Psoas muscle (tissue), 8 donors: ENCODE measurements at places on chromosomes 13 and 19.

GRCh38 chr13:49641801-49642291, 13.5 kb downstream of the ARL11 start:
- H3K4me1 ChIP-seq, result no peaks in the 10 kb centered on the region
- no peaks in the 10 kb centered on the region for H3K36me3 ChIP-seq
- no peak overlapping the region for H3K27ac ChIP-seq
- peak; percentile 61 for DNase-seq
- H3K27me3 ChIP-seq, result no peaks in the 10 kb centered on the region

GRCh38 chr13:91805605-91806004, 407.2 kb downstream of the GPC5 start:
- H3K27me3 ChIP-seq, result no peaks in the 10 kb centered on the region
- H3K36me3 ChIP-seq, result no peaks in the 10 kb centered on the region
- H3K27ac ChIP-seq, result no peak overlapping the region

DNA sequence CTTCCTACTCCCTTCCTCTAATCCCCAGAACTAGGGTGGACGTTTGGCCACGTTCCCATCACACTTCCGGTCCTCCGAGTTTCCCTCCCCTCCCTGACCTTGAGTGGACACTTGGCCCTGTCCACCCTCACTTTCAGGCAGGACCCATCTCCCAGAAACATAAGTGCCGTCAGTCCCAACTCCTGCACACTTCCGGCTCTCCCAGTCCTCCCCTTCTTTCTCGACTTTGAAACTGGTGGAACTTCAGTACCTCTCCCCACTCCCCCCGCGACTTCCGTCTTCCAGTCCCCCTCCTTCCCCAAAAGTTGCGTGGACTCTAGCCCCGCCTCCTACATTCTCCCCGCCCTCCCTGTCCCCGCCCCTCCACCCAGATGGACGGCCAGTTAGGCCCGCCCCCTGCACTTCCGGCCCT, 278 bp upstream of the ZNF274 start:
- H3K27ac ChIP-seq, result peak overlapping the region; percentile 98
- peaks cover 27% of the 10 kb centered on the region for H3K36me3 ChIP-seq
- DNase-seq, result no peak
- no peaks in the 10 kb centered on the region for H3K27me3 ChIP-seq
- peaks cover 3% of the 10 kb centered on the region for H3K4me1 ChIP-seq

- no peak for DNase-seq
- no peaks in the 10 kb centered on the region for H3K27me3 ChIP-seq
- no peaks in the 10 kb centered on the region for H3K36me3 ChIP-seq
- peak overlapping the region; percentile 85 for H3K4me3 ChIP-seq
- peaks cover 23% of the 10 kb centered on the region for H3K4me1 ChIP-seq
- no peak overlapping the region for H3K27ac ChIP-seq
These were observed 1.5 kb upstream of the ELOF1 start for GRCh38 chr19:11560404-11561051.

GRCh38 chr13:79647533-79647932, 166.6 kb downstream of the NDFIP2 start:
- no peak for DNase-seq
- H3K4me3 ChIP-seq, result no peak overlapping the region
- peaks cover 48% of the 10 kb centered on the region for H3K4me1 ChIP-seq
- no peaks in the 10 kb centered on the region for H3K27me3 ChIP-seq
- peak overlapping the region; percentile 84 for H3K27ac ChIP-seq

DNA sequence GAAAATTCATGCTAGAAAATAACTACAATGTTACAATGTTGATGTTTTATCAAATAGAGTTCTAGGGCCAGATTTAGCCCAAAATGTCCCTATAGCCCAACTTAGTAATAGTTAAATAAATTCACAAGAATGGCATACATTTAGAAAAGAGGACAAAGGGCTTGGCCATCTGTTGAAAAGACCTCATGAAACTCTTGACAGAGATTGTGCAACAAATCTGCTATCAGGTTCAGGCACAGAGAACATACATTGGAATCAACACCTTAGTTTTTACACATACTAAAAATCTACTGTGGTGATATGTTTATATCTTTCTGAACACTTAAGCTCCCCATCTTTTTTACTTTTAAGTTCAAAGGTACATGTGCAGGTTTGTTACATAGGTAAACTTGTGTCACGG, 298.3 kb upstream of the DACH1 start:
- no peaks in the 10 kb centered on the region for H3K36me3 ChIP-seq
- H3K27me3 ChIP-seq, result no peaks in the 10 kb centered on the region
- no peak for DNase-seq
- no peaks in the 10 kb centered on the region for H3K4me1 ChIP-seq

DNA sequence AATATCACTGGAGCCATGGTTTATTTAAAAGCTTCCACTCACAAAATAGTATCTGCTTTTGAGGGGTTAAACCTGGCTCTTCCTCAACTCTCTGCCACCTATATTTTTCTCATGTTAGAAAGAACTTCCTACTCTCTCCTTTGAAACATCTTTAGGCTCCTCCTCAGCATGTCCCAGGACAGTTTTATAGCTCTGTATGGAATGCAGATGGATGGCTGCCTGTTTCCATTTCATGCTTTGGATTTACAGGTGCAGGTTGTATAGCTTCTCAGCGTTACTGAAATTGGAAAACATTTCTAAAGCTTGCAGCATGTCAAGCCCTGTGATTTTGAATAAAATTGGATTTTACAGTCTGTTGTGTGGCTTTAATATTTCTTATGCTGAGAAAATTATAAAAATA, 314.0 kb downstream of the NDFIP2 start:
- H3K27ac ChIP-seq, result no peak overlapping the region
- H3K36me3 ChIP-seq, result no peaks in the 10 kb centered on the region
- no peaks in the 10 kb centered on the region for H3K27me3 ChIP-seq
- DNase-seq, result no peak
- no peaks in the 10 kb centered on the region for H3K4me1 ChIP-seq
- H3K4me3 ChIP-seq, result no peak overlapping the region

- DNase-seq, result no peak
- H3K27ac ChIP-seq, result no peak overlapping the region
- H3K36me3 ChIP-seq, result no peaks in the 10 kb centered on the region
- no peaks in the 10 kb centered on the region for H3K4me1 ChIP-seq
These were observed 5.5 kb upstream of the KLK6 start for GRCh38 chr19:50974702-50975556.
